ENCODE measurements at places on chromosomes 5 and 9. TPM values are rescaled to one million over a fixed set of nuclear protein-coding genes. Genes with fewer than 3 reads are reported as not detected.

GRCh38 chr9:78365748-78366697 is 69.1 kb downstream of the PSAT1 start:
- DNase-seq, result peak; percentile 39

Gene MLANA
- total RNA-seq, result not detected

Gene PRDM9
- total RNA-seq, result not detected

Gene PSD2
- total RNA-seq, result not detected
